ENCODE measurements at places on chromosomes 7 and 10.

- H3K27ac ChIP-seq = no peak overlapping the region
Observed at GRCh38 chr10:92766451-92766850, 76.7 kb downstream of the HHEX start.

DNA sequence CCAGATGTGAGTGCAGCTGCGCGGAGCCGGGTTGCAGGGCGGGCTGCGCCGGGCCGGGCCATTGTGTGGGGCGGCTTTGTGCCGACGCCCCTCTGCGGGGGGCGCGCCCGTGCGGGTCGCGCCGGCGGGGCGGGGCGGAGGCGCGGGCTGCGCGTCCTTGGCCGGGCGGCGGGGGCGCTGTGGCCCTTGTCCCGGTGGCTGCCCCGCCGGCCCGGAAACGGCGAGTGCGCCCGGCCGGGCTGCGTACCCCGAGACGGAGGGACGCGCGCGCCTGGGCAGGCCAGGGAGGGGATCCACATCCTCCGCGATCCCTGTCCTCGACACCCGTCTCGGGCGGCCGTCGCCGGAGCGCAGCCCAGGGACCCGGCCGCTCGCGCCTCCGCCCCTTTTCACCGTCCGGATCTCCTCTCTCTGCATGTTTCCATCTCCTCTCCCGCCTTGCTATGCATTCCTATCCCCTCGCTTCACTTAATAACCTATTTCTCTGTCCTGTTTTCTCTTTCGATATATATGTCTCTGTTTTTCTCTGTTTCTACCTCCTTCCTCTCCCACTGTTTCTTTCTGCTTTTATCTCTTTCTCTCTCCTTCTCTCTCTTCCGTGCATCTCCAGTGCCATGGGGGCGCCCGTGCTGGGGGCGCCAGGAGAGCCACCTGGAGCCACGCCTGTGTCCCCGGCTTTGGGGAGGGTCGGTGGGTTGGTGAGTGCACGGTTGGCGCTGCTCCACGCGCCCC lies 765 bp downstream of the PFKFB3 start:
- peaks cover 38% of the 10 kb centered on the region for H3K4me1 ChIP-seq
- peak overlapping the region; percentile 64 for H3K4me3 ChIP-seq
- H3K27me3 ChIP-seq = peaks cover 11% of the 10 kb centered on the region
- DNase-seq = no peak
- peaks cover 2% of the 10 kb centered on the region for H3K36me3 ChIP-seq
- no peak overlapping the region for H3K27ac ChIP-seq

GRCh38 chr7:2845034-2845592 lies 1.0 kb upstream of the GNA12 start:
- no peak for DNase-seq
- H3K4me1 ChIP-seq = peaks cover 57% of the 10 kb centered on the region
- no peaks in the 10 kb centered on the region for H3K27me3 ChIP-seq
- H3K36me3 ChIP-seq = peaks cover 12% of the 10 kb centered on the region
- peak overlapping the region; percentile 72 for H3K27ac ChIP-seq

DNA sequence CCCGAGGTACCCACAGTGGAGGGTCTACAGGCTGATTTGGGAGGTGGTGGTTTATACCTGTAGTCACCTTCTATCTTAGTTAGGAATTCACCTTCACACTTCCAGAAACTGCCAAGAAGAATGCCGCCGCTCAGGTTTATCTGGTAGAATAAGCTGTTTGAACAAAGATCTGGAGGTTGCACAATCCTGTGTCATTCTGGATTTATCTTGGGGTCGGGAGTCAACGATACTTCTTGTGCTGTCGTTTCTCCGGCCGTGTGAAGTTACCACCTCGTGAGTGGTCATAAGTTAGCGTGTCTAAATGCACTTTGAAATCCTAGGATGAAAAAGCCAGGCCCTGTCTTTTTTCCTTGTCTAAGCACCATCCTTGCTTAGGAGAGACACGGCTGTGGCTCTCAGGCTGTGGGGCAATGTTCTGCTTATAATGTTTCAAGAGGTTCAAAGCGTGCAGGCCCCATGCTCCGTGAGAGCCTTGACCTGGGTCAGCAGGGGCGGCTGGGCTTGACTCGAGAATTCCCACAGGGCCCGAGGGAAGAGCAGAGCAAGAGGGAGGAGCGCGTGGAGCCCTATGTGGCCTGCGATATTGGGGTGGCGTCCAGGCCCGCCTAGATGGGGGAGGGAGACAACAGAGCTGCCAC lies 35.5 kb downstream of the GRIFIN start:
- peak; percentile 23 for DNase-seq
- no peak overlapping the region for H3K27ac ChIP-seq
- peaks cover 4% of the 10 kb centered on the region for H3K36me3 ChIP-seq
- peak overlapping the region; percentile 5 for H3K4me3 ChIP-seq
- H3K27me3 ChIP-seq = no peaks in the 10 kb centered on the region

DNA sequence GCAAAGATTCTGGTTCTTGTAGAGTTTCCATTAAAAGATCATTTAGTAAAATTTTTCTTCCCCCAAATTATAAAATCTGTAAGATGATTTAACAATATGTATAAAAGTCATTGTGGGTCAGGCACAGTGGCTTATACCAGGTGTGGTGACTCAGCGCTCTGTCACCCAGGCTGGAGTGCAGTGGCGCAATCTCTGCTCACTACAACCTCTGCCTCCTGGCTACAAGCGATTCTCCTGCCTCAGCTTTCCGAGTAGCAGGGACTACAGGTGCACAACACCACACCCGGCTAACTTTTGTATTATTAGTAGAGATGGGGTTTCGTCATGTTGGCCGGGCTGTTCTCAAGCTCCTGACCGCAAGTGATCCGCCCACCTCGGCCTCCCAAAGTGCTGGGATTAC lies 68.0 kb downstream of the SEPTIN14 start:
- no peak overlapping the region for H3K4me3 ChIP-seq
- no peaks in the 10 kb centered on the region for H3K4me1 ChIP-seq
- no peak overlapping the region for H3K27ac ChIP-seq
- H3K27me3 ChIP-seq = no peaks in the 10 kb centered on the region
- DNase-seq = no peak

DNA sequence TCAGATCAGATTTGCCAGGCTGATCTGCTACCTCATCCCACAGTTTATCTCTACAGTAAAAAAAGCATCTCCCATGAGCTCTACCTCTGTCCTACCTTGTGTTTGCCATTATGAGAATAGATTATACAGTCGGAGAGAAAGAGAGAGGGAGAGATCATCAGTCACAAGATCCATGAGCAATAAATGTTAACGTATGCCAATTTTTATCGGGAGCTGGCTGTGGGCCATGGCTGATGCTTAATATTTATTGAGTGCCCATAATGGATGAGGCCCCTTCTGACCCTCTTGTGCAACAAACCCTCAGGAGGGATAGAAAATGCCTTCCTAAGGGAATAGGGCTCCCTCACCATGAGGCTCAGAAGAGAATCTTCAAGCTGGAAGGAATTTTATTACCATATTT lies 52.8 kb downstream of the C10orf90 start:
- H3K4me1 ChIP-seq = no peaks in the 10 kb centered on the region
- H3K27me3 ChIP-seq = peaks cover 8% of the 10 kb centered on the region
- no peak for DNase-seq
- H3K36me3 ChIP-seq = no peaks in the 10 kb centered on the region

DNA sequence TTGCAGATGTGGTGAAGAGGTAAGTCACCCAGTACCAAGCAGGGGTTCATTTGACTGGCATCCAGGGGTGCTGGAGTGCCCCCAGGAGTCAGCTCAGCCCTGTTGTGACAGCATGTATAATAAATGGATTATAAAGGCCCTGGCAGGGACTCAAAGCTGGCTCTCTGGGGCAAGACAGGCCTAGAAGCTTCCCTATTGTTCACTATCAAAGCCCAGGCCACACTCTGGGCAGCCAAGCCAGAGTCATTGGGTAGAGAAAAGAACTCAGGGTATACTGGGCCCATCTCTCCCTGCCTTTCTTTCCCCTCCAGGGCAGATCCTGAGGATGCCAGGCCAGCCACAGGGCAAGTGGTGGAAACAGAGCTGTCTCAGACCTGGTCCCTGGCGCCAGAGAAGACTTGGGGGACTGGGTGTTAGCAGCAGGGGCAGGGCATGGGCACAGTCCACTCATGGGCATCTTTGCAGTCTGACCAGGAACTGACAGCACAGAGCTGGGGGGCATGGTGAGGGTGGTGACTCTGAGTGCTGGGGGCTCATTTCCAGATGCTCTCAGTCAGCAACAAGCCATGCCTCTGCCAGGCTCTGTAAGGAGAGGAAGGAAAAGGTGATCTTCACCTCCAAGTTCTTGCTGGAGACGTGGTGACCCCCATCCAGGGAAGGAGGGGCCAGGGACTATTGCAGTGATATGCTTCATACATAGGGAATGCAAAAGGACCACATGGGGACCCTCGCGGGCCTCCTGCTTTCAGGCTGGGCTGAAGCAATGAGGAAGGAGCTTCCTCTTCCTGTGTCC lies 11.7 kb downstream of the RBP3 start:
- H3K27me3 ChIP-seq = no peaks in the 10 kb centered on the region
- no peak for DNase-seq
- H3K4me1 ChIP-seq = peaks cover 10% of the 10 kb centered on the region
- no peak overlapping the region for H3K4me3 ChIP-seq
- H3K36me3 ChIP-seq = no peaks in the 10 kb centered on the region

- H3K4me1 ChIP-seq = 0 out of 2 replicates have a peak, but pooled peaks cover 6% of the 10 kb centered on the region
- H3K27ac ChIP-seq = no peak overlapping the region
- H3K4me3 ChIP-seq = no peak overlapping the region
- H3K36me3 ChIP-seq = no peaks in the 10 kb centered on the region
- DNase-seq = no peak
Observed at GRCh38 chr10:104581884-104582601, 59.0 kb upstream of the SORCS3 start.

DNA sequence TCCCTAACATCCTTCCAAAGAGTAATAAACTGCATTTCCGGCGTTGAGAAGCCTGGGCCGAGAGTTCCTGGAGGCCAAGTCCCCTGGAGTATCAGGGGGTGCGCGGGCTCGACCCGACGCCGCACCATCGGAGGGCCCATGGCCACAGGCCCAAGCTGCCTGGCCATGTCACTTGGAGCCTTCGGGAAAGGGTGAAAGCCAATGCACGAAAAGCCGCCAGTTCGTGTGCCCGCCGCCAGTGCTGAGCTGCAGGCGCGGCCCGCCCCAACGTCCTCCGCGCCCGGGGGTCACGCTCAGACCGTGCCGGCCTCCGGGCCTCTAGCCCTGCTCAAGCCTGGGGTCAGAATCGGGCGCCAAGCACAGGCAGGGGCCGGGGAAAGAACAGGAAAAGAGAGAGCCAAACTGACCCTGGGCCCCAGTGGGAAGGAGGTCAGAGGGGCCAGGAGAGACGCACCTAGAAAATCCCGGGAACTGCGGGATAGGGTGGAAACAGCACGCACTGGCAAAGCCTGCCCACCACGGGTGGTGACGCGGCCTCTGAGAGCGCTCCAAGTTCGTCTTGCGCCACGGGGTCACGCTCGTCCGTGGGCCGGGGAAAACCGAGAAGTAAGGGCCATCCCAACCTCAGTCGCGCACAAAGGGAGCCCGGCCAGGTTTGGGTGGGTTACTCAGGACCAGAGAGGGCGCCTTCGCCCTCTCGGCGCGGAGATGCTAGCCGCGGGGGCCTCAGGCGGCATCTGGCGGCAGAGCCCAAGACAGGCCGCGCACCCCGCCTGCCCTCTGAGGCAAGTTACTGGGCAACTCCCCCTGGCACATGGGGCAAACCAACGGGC lies 4.2 kb upstream of the EBF3 start:
- no peak for DNase-seq
- no peak overlapping the region for H3K27ac ChIP-seq
- no peaks in the 10 kb centered on the region for H3K36me3 ChIP-seq
- peaks cover 71% of the 10 kb centered on the region for H3K27me3 ChIP-seq
- H3K4me3 ChIP-seq = no peak overlapping the region
- H3K4me1 ChIP-seq = no peaks in the 10 kb centered on the region

- no peak overlapping the region for H3K27ac ChIP-seq
- H3K27me3 ChIP-seq = 0 out of 3 replicates have a peak, but pooled peaks cover 4% of the 10 kb centered on the region
- no peak for DNase-seq
Observed at GRCh38 chr10:77245953-77246352, 391.7 kb downstream of the KCNMA1 start.

- no peak overlapping the region for H3K4me3 ChIP-seq
- no peaks in the 10 kb centered on the region for H3K4me1 ChIP-seq
- H3K36me3 ChIP-seq = no peaks in the 10 kb centered on the region
- no peak for DNase-seq
Observed at GRCh38 chr7:157784979-157785441, 448.2 kb downstream of the DNAJB6 start.

DNA sequence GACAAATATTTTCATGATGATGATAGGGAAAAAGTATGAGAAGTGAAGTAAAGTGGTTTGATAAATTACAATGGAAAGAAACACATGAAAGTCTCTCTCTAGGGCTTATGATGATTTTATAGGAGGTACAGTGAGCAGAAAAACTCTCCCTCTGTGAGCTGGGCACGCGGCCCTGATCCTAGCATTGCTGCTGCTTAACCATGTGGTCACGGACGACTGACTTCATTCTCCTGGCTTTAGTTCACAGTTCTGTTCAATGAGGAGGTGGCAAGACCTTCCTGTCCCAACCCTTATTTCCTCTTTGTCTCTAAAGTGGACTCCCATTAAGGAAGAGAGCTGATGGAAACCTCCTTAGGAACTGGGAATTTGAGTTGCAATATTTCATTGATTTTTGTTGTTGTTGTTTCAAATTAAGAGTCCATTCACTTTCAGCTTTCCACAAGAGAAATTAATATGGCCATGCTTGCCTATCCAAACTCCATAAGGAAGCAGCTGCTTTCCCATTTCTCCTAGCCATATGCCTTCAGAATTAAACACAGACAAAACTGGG lies 8.2 kb upstream of the PON3 start:
- H3K36me3 ChIP-seq = peaks cover 3% of the 10 kb centered on the region
- no peak overlapping the region for H3K4me3 ChIP-seq
- peaks cover 21% of the 10 kb centered on the region for H3K4me1 ChIP-seq
- DNase-seq = no peak

GRCh38 chr7:71482284-71482683 lies 350.3 kb downstream of the GALNT17 start:
- no peak overlapping the region for H3K27ac ChIP-seq
- no peak for DNase-seq
- H3K27me3 ChIP-seq = no peaks in the 10 kb centered on the region
- H3K36me3 ChIP-seq = no peaks in the 10 kb centered on the region
- no peaks in the 10 kb centered on the region for H3K4me1 ChIP-seq
- no peak overlapping the region for H3K4me3 ChIP-seq

DNA sequence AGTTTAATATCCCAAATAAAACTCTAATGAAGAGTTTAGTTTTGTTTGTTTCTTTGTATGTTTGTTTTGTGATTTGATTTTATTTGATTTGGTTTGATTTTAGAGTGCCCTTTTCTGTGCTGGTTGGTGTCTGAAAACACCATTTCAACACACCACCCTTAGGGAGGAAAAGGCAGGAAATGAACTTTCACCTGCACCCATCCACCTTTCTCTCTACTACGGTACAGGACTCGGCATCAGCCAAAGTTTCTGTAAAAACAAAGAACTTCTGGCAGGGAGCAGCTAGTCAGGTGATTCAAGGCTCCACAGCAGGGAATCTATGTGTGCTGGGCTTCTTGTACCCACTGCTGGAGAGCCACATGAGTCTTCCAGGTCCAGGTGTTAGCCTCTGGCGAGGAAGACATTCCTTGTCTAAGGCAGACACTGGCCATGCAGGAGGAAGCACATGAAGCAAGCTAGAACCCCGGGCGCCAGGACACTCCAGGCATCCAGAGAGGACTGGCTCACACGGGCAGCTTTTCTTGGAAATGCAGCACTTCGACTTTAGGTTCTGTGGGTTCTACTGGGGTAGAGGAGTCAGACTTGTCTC lies 22.1 kb upstream of the STK17A start:
- DNase-seq = no peak
- H3K4me1 ChIP-seq = peaks cover 15% of the 10 kb centered on the region
- peak overlapping the region; percentile 2 for H3K4me3 ChIP-seq
- no peaks in the 10 kb centered on the region for H3K36me3 ChIP-seq
- H3K27ac ChIP-seq = no peak overlapping the region

Data from HepG2 (cell line).